ENCODE measurements at places on chromosomes 16 and 17.

- no peak for DNase-seq
Measured at GRCh38 chr17:12623220-12623848, 42.4 kb upstream of the MYOCD start.

GRCh38 chr16:5054876-5055865 lies 10.6 kb downstream of the C16orf89 start:
- no peak for DNase-seq

DNA sequence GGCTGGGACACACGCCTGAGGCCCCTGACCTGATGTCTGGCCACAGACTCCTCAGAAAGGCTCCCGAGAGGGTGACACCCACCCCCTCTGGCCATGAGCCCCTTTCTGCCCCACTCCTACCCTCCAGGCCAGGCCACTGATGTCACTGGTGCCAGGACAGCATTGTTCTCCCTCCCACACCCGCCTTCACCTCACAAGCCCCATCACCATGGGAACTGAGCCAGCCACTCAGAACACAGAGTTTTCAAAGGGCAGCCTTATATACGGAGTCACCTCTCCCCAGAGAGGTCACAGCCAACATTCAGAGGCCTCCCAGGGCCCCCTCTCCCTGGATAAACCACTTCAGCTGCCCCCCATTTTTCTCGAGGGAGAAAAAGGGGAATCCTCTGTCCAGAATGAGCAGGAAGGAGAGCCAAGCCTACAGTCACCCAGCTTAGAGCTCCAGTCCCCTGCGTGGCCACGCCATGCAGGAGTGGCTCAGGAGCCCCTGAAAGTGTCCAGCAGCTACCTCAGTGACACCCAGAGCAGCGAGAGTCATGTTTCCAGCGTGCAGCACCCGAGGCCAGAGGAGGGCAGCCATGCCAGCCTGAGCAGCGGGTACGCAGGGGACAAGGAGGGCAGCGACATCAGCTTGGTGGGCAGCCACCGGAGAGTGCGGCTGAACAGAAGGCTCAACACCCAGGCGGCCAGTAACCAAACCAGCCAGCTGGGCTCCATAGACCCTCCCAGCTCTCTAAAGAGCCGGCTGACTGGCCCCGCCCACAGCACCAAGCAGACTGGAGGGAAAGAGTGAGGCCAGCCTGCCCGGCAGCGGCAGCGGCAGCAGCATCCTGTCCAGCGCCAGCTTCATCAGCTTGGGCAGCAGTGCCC lies at the start of gene C16orf82:
Gene C16orf82, plus strand, starts transcription at position 260 of the 870 bp plus-strand sequence.
- DNase-seq, result no peak

- no peak for DNase-seq
Measured at GRCh38 chr16:57764006-57764340, 28.4 kb downstream of the KATNB1 start.

DNA sequence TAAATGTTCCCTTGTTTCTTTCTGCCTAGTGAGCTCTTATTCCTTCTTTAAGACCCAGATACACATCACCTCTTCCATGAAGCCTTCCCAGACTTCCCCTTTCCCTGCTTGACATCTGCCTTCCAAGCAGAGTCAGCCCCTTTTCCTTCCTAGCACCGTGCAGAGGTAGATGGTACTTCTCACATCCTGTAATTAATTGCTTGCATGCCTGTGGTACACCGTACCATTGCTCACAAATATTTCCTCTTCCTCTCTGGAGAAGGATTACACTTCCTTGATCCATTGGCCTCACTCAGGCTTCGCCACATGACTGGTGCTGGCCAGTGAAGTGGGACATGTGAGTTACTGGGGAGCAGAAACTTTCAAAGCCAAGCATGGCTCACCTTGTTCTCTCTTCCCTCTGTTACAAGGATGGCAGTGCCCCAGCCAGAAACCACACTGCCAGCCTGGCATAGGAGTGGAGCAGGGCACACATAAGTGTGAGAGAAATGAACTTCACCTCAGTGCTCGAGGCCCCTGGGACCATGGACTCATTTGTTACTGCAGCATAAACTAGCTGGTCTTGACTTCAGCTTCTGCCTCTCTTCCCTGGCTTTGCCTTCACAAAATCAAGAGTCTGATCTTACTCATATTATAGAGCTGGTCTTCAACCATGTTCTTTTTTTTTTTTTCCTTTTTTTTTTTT lies 44.0 kb downstream of the SOST start:
- DNase-seq, result no peak

DNA sequence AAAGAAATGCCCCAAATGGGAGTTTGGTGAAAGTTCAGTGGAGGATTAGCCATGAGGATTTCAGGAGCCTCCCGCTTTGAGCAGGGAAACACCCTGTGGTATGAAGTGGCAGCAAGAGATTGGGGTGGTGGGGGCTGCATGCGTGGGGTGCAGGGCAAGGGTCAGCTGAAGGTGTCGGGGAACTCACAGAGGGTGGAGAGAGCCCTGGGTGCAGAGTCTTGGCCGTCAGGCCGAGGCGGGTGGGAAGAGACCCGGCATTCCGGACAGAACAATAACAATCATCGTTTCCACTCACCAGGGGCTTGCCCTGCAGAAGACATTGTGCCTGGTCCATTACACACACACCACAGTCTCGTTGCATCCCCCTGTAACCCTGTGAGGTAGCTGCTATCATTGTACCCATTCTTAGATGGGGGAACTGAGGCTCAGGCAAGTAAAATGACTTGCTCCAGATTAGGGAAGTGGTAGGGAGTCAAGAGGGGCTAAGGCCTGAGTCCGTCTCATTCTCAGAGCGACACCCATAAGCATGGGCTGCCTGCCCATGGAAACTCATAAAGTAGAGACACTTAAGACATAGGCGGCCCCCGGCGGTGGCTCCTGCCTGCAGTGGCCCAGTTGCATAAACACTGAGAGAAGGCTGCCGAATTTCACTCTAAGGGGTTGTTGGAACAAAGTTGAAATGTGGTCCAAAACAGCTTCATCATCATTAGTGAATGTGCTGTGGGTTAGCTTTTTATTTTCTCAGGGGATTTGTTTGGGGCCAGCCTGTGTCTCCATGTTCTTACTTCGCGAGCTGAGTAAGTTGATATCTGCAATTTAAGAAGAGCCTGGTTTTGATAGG lies 93.3 kb downstream of the CMIP start:
- no peak for DNase-seq

GRCh38 chr17:9401434-9401833 lies 174.2 kb downstream of the STX8 start:
- no peak for DNase-seq

DNA sequence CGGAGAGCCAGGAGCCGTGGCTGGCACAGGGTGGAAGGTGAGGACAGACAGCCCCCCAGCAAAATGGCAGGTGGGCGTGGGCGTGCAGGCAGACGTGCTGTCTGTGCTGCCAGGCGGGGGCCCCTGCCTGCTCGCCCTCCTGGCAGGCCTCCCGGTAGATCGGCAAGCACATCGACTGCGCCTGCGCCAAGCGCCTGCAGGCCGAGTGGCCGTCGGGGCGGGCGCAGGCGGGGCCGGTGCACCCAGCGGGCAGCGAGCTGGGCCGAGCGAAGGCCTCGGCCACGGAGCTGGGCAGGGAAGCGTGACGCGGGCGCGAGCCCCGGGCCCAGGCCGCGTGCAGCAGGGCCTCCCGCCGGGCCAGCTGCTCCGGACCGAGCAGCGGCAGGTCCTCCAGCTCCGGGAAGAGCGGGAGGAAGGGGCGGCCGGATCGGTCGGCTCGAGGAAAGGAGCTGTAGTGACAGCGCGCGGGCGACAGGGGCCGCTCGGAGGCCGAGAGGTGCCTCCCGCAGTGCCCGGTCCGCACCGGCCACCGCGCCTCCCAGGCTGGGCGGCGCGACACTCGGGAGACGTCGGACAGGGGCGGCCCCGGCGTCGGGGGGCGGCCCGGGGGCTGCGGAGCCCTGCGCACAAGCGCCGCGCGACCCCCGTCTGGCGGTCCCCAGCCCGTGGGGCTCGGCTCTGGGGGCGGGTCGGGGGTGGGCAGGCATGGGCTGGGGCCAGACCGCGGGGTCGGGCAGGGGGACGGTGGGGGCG lies 16.9 kb downstream of the GRIN2C start:
- DNase-seq, result no peak

DNA sequence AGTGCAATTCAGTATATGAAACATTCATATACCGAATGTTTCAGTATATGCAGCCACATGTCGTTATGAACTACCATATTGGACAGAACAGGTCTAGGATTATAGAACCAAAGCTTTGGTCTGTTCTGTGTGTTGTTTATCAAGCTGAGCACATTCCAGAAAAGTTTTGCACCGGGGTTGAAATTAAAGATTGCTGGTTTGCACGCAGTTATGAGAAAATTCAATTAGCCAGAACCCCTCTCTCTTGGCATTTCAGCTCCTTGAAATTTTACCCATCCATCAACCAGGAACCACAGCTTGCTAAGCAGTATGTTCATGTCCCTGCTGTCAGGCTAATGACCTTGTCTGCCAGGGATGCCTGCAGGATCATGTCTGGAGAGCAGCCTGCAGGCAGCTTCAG lies 9.5 kb downstream of the KRT32 start:
- no peak for DNase-seq

DNA sequence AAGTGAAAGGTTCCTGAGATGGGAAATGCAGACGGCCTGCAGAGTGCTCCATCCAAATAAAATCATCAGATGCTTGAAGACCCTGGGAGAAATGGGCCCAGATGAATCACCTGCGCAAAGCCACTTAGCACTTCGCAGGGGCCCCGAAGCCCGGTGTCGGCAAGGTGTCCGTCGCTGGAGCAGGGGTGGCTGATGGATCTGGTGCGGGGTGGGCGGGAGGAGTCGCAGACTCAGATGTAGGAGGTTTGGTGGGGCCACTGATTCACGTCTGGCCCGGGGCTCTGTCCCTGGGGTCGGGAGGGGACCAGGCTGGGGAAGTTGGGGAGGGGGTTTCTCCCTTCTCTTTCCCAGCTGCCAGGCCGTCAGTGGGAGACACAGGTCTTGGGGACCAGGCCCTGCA lies 21.6 kb upstream of the SSTR5 start:
- DNase-seq, result no peak

DNA sequence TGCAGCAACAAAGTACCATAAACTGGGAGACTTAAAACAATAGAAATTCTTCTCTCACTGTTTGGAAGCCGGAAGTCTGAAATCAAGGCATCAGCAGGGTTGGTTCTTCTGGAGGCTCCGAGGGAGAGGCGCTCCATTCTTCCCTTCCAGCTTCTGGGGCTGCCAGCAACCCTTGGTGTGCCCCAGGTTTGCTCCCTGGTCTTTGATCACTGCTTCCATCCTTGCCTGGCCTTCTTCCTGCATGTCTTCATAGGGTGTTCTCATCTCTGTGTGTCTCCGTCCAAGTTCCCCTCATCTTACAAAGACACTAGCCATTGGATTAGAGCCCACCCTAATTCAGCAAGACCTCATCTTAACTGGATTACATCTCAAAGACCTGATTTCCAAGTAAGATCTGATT lies 35.3 kb upstream of the LRRC75A start:
- no peak for DNase-seq

DNA sequence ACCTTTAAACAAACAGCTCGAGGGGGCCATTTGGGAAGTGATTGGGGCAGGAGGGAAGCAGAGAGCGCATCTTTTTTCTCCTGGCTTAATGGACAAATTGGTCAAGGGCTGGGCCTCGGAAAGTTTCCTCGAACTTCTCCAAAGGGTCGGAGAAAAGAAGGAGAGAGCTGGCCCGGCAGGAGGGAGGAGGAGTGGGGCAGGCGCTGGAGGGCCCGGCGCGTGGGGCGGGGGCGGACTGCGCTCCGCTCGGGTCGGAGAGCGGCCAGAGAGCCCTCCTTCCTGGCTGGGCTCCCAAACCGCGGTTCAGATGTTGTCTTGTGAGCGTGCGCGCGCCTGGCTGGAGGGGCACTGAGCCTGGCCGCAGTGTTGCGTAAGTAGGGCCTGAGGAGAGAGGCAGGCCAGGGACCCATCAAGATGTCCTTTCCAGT lies 1.2 kb downstream of the MMP2 start:
- DNase-seq, result no peak

DNA sequence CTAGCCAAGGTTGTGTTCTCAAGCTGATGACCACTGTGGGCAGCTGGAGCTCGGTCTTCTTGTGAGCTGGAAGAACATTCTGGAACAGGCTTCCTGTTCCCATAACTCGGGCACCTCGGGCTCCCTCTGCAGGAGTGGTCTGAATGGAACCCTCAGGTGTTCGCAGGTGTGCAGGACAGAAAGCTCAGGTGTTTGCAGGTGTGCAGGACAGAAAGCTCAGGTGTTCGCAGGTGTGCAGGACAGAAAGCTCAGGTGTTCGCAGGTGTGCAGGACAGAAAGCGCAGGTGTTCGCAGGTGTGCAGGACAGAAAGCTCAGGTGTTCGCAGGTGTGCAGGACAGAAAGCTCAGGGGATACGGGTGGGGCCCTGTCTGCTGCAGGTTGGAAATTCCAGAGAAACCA lies 109.0 kb upstream of the CACNG5 start:
- DNase-seq, result no peak

DNA sequence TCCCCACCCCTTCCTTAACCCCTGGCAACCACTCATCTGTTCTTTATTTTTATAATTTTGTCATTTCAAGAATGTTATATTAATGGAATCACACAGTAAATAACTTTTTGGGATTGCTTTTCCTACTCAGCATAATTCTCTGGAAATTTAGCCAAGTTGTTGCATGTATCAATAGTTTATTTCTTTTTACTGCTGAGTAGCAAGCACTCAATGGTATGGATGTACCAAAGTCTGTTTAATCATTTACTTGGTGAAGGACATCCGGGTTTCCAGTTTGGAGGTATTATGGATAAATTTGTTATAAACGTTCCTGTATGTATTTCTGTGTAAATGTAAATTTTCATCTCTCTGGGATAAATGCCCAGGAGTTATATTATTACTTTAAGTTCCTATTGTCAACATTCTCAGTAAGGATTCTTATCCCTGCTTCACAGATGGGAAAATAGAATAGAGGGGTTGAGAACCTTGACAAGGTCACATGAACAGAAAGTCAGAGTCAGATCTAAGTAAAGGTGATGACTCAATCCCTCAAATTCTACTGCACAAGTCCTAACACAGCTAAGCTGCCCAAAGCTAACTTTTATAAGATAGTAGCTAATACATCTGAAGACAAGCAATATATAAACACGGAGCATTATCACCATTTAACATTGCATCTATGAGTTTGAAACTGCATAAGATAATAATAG lies 62.4 kb upstream of the MTMR4 start:
- no peak for DNase-seq

- DNase-seq, result peak; percentile 46
Measured at GRCh38 chr17:82882715-82883418, 43.0 kb upstream of the ZNF750 start.

DNA sequence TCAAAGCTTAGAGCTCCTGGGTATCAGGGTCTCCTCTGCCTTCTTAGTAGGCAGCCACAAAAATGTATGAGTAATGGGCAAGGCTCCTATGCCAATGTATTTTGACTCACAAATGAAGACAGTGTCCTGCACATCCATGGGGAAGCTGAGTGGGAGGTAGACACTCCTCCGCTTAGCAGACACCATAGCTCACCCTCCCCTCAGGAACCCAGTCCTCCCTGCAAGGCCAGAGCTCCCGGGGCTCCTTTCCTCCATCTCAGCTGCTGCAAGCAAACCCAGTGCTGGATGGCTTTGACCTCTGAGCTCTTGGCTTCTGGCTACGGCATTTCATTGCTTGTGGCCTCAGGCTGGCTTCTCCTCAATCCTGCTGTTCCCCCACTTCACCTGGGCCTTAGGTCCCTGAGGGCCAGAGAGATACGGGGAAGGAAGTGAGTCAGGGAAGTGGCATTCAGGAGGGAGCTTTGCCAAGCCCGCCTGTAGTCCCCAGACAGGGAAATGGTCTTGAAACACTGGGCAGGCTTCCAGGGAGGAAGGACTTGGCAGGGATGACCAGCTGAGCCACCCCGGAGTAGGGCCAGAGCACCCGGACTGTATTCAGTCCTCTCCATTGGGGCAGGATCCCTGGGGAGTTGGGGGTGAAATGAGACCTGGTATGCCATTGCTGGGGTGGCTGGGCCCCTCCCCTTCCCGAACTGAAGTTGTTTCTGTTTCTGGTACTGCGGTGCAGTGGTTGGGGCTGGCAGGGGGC lies 4.5 kb downstream of the ABCC3 start:
- DNase-seq, result no peak

- no peak for DNase-seq
Measured at GRCh38 chr16:31186176-31186575, 6.2 kb downstream of the FUS start.

All from activated CD4-positive, alpha-beta T cell treated with anti-CD3 and anti-CD28 coated beads, Interleukin-2, amount 50 U/mL, for 24 hours (primary cell).